ENCODE measurements at places on chromosomes 13 and 19.

DNA sequence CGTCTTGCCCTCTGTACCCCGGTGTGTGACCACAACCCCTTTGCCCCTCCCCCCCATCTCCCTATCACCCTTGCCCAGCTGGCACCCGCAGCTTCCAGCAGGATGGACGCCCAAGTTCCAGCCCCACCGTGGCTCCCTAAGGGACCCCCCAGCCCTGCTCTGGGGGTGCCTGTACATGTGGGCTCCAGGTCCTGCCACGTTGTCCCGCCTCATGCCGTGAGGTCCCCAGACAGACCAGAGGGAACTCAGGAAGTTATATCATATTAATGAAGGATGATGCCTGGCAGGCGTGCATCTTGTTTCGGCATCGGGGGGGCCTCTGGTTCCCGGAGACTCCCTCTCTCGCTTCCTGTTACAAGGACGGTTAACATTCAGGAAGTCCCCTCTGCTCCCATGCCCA lies 1.6 kb upstream of the PTGIR start:
- DNase-seq = no peak

DNA sequence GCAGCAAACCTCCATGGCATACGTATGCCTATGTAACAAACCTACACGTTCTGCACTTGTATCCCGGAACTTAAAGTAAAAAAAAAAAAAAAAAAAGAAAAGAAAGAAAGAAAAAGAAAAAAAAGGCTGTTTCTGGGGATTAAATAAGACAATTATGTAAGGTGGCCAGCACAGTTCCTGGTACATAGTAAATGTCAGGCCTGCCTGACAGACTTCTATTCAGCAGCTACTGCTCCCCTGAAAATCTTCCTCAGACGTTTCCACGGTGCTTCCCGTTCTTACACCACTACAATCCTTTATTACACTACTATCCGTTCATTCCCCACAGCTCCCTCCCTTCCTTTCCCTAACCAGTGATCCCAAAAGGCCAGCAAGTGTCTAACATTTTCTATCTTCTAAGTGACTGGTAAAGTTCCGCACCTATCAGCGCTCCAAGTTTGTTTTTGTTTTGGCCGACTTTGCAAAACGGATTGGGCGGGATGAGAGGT lies 636 bp upstream of the RB1 start:
- no peak for DNase-seq

DNA sequence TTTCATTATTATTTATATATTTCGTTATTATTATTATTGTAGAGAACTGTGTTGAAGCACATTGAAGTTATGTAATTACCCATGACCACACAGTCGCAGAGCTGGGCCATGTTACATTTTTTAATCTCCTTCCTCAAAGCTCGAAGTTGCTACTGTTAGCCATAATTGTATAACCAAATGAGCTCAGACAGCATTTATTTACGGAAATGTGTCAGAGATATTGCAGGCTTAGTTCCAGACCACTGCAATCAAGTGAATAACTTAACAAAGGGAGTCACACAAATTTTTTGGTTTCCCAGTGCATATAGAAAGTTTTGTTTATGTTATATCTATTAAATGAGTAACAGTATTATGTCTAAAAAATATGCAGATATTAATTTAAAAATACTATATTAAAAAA lies 147.1 kb upstream of the SLITRK1 start:
- DNase-seq = no peak

DNA sequence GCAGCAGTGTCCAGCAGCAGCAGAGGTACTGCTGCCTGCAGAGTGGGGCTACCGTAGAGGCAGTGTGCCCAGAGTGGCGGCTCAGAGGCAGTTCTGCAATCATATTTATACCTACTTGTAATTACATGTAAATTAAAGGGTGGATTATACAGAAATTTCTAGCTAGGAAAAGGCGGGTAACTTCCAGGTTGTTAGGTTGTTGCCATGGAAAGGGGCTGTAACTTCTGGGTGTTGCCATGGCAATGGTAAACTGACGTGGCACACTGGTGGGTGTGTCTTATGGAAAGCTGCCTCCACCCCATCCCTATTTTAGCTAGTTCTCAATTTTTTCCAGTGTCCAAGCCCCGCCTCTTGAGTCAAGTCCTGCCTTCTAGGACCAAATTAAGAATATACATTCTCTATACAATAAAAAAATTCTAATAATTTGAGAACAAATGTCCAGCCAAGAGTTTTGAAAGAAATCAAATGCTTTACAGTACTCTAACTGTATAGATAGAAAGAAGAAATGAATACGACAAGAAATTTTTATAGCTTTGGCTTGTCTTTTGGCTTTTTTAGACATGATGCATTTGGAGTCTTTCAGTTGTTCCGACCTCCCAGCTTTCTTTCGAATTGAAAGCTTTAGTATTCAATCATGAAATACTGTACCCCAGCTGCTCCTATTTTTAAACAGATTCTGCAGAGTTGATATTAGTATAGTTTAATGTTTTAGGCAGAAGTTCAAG lies 816.6 kb downstream of the DIAPH3 start:
- DNase-seq = no peak

GRCh38 chr19:3958836-3959765 lies 11.8 kb downstream of the DAPK3 start:
- no peak for DNase-seq

DNA sequence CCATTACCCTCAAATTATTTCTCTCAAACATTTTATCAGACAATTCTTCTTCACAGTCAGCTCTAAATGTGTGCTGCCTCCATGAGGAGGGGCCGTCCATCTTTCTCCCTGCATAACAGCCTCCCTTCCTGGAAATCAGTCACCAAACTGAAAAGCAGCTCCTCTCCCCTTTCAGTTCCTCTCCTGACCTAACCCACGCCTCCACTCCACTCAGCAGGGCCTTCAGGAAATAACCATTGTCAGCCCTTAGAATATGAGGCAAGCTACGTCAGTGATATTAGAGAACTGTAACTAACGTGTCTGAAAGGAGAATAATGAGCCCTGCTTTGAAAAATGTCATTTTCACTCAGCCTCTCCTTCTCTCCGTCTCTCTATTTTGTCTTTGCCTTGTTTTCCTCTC lies 116.2 kb downstream of the OLFM4 start:
- no peak for DNase-seq

GRCh38 chr19:13764821-13765394 lies 586 bp downstream of the MRI1 start:
- no peak for DNase-seq

- no peak for DNase-seq
Observed at GRCh38 chr13:27534981-27535380, 84.6 kb upstream of the MTIF3 start.

GRCh38 chr13:49497272-49497671 lies 1.5 kb downstream of the PHF11 start:
- DNase-seq = no peak

DNA sequence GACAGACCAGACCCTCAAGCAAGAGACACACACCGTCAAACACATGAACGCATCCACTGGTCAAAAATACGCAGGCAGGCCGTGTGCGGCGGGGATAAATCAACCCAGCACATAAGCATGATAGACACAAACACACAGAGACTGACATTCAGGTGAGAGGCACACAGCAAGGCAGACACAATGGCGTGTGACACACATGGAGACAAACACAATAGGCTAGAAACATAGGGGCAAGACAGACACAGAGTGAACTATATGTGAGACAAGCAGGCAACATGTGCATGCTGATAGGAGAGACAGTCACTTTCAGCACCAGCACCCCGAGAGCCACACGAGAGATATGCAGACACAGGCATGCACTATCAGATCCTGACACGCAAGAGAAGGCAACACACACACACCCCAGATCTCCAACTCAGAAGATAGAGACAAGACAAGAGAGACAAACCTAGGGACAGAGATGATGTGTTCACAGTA lies 6.9 kb upstream of the JUNB start:
- DNase-seq = no peak

GRCh38 chr13:42405665-42406390 lies 133.9 kb downstream of the AKAP11 start:
- DNase-seq = no peak

- DNase-seq = no peak
Observed at GRCh38 chr13:93066187-93066586, 160.4 kb upstream of the GPC6 start.

DNA sequence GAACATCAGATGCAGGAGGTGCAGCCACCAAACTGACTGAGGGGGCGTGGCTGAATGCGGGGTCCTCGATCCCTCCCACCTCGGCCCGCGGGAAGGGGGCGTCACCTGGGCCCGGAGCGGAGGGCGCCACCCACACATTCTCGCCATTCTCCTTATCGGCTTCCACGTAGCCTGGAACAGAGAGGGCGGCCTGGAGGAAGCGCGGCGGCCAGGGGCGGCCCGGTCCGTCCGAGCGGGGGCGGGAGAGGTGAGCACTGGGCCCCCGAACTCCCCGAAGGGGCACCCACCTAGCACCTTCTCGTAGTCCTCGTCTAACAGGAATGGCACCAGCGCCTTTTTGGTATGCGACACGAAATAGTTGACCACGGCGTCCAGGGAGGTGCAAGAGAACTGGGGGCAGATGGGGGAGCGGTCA lies 11.8 kb downstream of the STAP2 start:
- DNase-seq = no peak

- no peak for DNase-seq
Observed at GRCh38 chr19:44566984-44567383, 37.5 kb upstream of the CEACAM20 start.

DNA sequence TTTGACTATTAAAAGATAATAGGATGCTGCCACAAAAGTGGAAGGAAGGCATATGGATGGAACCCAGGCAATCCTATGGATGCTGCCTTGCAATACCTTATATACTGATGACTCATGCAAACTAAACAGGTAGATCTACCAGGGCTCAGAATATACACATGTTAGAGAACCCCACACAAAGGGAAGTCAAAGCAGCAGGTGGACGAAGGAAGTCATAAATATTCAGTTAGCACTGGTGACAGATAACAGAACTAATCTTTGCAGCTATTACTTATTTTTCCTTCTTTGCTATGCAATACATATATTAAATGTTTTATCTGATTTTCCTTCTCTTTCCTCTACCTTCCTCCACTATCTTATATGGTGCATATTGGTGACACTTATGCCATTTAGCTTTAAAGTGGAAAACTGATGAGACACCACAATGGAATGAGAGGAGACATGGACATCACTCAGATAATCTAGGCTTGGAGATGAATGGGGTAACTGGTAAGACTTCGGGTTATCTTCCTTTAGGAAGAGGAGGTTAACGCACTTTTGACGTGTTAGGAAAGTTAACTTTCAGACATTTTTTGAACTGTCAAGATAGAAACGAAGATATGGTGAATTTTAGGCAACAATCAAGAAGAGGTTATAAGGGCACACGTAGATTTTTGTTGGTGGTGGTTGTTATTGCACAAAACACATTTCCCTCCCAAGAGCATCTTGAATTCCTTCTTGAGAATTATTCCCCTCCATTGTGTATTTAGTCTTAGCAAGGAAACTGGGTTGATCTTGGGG lies 39.8 kb upstream of the MBNL2 start:
- no peak for DNase-seq

DNA sequence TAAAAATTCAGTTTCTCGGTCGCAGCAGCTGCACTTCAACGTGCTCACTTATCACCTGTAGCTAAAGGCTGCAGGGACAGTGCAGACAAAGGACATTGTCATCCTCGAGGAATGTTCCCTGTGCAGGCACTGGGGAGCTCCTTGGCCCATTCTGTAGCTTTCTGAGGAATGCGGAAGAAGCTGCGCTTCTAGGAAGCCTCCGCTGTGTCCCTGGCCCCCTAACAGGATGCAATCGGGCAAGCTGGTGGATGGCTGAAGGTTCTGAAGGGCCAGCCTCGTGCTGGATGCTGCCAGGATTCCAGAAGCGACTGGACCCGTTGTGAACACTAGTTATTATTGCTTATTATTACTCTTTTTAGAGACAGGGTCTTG lies 8.1 kb downstream of the ANO8 start:
- no peak for DNase-seq

DNA sequence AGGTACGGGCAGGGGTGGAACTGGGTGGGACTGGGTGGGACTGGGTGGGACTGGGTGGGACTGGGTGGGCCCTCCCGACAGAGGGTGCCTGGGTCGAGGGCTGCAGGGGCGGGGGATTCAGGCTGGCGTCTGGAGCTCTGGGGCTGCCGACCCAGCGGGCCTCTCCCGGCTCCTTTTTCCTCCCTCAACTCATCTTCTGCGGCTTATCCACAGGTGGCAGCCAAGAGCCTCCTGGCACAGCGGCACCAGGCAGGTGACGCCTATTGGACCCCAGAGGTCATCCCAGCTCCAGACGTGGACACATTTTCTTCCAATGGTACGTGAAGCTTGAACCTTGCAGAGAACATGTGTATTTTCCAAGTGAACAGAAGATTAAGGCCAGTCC lies 533 bp downstream of the ZNF544 start:
- DNase-seq = no peak

DNA sequence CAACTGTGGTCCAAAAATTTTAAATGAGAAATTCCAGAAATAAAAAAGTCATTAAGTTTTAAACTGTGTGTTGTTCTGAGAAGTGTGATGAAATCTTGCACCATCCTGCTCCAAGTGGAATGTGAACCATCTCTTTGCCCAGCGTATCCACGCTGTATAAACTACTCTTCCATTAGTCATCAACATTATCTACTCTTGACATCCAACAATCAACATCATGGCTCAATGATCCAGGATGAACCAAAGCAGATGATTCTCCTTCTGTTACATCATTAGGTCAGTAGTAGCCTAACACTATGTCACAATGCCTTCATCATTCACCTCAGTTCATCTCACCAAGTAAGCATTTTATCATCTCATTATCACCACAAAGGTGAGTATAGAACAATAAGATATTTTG lies 55.3 kb downstream of the SUCLA2 start:
- DNase-seq = no peak

DNA sequence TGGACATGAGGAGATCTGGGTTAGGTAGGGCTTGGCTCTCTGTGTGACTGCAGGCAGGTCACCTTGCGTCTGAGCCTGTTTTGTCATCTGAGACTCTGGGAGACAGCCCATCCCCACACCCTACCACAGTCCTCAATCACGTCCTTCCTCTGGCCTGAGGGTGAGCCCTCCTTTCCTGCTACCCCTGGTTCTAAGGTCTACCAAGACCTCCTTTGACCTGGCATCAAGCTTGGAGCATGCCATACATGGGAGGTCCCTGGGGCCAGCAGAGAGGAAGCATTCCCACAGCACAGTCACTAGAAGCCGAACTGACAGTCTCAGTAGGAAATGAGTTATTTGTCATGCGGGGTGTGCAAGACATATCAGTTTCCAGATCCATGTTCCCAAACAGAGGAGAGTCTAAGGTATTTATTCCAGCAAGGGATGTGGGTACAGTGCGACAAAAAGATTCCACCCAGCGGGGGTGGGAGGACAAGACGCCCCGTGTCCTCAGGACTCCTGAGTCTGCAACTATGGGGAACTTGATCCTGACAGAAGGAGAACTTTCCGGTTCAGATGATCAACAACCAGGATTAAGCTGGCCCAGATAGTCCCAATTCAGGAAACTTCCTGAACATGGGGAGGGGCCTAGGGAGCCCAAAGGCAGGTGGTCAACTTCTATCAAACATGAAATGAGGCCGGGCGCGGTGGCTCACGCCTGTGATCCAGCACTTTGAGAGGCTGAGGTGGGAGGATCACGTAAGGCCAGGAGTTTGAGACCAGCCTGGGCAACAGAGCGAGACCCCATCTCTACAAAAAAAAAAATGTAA lies 9.5 kb downstream of the ARRDC2 start:
- DNase-seq = no peak
